MCF 10A (cell line): ENCODE measurements at places on chromosomes 7 and 10. TPM values are rescaled to one million over a fixed set of nuclear protein-coding genes. Genes with fewer than 3 reads are reported as not detected.

The KCNH2 gene
- total RNA-seq = 0.09 TPM in 1 of 2 replicates, not detected in the other

The C10orf105 gene
- not detected in 2 replicates for total RNA-seq

The HOXA10 gene
- total RNA-seq = 3.9 and 5.6 TPM in 2 replicates

The GLI3 gene
- 23.1 and 27.6 TPM in 2 replicates for total RNA-seq

The PLCE1 gene
- 0.22 and 0.23 TPM in 2 replicates for total RNA-seq

The SKIDA1 gene
- 0.56 and 1.2 TPM in 2 replicates for total RNA-seq

The EFCAB10 gene
- total RNA-seq = not detected in 2 replicates

The GALNT17 gene
- not detected in 2 replicates for total RNA-seq

The IDI2 gene
- not detected in 2 replicates for total RNA-seq

The CCDC3 gene
- 0.10 TPM in 1 of 2 replicates, not detected in the other for total RNA-seq

The CXCL12 gene
- total RNA-seq = not detected in 2 replicates

The RPP30 gene
- total RNA-seq = 39.9 and 41.8 TPM in 2 replicates

The WDR86 gene
- total RNA-seq = not detected in 2 replicates

The NSMCE4A gene
- 24.5 and 30.2 TPM in 2 replicates for total RNA-seq

The OR6V1 gene
- total RNA-seq = not detected in 2 replicates

- peak; percentile 78 for DNase-seq
Measured at GRCh38 chr10:105797234-105797890, 1156.3 kb downstream of the SORCS3 start.

GRCh38 chr7:65979583-65980477 lies 2.2 kb downstream of the GUSB start:
- DNase-seq = no peak

- no peak for DNase-seq
Measured at GRCh38 chr10:109920016-109920415, 3.3 kb downstream of the XPNPEP1 start.

GRCh38 chr7:36038063-36038721 lies 114.9 kb upstream of the EEPD1 start:
- peak; percentile 13 for DNase-seq

- DNase-seq = no peak
Measured at GRCh38 chr7:40279991-40280390, 145.2 kb downstream of the SUGCT start.

DNA sequence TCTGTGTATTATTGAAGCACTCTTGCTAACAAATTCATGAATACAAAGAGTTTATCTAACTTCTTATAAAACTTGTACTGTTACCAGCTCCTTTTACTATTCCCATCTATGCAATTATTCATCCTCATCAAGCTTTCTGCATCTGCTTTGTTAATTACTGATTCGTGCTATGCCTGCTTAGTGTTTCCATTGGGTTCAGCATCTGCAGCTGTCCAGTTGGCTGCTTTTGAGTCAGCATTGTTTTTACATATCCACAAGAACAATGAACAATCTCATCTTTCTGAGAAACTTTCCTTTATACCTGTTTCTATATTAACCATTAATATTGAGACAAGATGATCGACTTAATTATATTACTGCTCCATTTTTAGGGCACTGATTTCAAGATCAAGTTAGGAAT lies 19.6 kb upstream of the ANLN start:
- no peak for DNase-seq

- DNase-seq = peak; percentile 64
Measured at GRCh38 chr7:28107960-28108359, 72.6 kb downstream of the JAZF1 start.

GRCh38 chr7:99833289-99833877 lies 5.6 kb downstream of the CYP3A43 start:
- DNase-seq = no peak

DNA sequence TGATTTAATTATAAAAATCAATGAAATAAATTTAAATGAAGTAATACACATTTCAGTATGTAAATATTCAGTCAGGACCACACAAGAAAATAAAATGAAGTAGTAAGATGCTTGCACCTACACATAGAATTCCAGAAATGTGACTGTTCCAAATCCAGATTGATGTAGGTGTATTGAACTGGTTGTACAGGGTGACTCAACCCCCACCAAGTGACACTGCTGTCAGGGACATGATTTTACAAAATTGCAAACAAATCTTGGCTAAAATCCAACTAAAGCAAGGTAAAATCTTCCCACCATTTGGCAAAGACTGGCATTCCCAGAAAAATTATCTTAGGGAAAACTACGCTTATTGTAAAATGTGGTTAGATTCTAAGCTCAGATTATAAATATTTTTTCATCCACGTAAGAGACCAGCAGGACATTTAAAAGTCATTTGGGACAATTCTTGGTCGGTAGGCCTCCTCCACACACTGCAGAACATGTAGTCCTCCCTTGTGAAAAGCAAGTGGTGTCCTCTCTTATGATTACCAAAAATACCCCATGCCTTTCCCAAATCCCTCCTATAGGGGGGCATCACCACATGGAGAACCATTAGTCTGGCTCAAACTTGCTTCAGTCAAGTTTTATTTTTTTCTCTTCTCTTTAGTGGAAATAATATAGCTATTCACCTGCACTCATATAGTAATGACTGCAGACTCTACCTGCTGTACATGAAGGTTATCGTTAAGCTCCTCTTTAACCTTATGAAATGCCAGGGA lies 287.1 kb upstream of the SMIM30 start:
- no peak for DNase-seq

- no peak for DNase-seq
Measured at GRCh38 chr7:94386416-94386815, 8.3 kb upstream of the COL1A2 start.

- DNase-seq = peak; percentile 17
Measured at GRCh38 chr10:129365767-129366402, 101.2 kb upstream of the MGMT start.

GRCh38 chr10:44244745-44245600 lies 139.9 kb downstream of the CXCL12 start:
- DNase-seq = no peak

DNA sequence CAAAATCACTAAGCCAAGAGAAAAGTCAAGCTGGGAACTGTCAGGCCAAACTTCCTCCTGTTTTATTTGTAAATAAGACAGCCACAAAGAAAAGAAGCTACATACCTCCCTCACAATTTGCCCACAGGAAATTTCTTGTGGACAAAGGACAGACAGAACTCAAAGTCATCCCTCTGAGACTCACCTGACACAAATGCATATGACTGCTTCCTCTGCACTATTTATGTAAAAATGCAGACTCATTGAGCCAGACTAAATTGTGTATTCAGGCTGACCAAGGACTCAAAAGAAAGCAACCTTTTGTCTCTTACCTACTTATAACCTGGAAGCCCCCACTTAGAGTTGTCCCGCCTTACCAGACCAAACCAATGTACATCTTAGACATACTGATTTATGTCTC lies 11.8 kb downstream of the TOMM7 start:
- DNase-seq = no peak

DNA sequence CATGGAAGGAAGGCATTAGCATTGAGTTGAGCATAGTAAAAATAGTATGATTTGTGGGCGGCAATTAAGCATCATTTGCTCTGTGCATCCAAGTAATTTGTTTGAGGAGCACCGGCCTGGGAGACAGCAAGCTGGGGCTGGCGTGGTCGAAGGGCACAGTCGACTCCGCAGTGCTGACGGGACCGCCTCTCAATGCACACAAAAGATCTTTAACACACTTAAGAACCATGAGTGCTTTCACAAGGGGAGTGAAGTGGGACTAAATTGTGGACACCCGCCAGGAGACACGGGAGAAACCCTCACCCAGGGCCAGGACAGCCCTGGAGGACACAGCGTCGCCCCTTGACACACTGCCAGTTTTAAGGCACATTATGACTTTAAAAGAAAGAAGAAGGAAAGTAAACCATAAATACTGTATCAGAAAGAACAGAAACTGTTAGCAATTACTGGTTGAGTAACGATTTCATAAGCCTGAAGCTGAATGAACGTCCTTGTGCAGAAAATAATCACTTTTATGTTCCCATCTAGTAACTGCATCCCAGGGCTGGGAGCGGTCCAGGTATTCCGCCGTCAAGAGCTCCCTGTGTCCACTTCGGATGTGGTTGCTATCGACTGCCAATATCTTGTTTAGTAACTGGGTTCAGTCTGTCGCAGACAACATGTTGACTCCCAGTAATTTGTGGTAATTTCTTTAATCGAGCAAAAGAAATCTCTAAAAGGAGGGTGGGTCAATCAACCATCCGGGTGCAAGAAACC lies 102.1 kb downstream of the EBF3 start:
- DNase-seq = no peak

DNA sequence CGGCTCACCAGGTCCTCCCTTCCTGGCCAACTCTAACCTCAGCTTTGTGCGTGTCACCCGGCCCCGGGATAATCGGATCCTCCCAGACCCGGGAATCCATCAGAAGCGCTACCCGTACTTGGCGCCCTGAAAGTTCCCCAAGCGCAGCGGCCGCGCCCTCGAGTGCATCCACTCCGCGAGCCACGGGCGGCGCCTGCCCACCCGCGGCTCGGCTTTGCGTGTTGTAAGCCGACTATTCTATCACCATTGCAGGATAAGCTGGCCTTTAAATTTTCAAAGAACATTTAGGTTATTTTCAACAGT lies 35.7 kb upstream of the EBLN1 start:
- DNase-seq = no peak

- DNase-seq = no peak
Measured at GRCh38 chr10:114115661-114116445, 58.1 kb downstream of the CCDC186 start.

DNA sequence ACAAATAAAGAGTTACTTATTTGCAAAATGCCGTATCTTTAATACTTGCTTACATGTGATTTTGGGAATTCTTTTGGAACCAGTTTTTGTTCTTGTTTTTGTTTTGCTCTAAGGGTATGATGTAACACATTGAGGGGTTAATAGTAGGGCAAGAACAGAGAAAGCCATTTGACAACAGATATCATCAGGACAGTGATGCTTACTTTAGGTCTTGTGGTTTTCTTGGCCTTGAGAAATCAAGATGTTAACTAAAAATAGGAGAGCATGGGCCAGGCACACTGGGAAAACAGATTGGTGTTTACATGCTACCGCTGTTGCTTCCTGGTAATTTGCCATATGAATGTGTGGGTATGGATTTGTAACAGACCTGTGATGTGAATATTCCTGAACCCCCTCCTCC lies 3.7 kb downstream of the SAMD8 start:
- DNase-seq = peak; percentile 38

- DNase-seq = no peak
Measured at GRCh38 chr10:128567551-128567950, 441.3 kb upstream of the MKI67 start.

DNA sequence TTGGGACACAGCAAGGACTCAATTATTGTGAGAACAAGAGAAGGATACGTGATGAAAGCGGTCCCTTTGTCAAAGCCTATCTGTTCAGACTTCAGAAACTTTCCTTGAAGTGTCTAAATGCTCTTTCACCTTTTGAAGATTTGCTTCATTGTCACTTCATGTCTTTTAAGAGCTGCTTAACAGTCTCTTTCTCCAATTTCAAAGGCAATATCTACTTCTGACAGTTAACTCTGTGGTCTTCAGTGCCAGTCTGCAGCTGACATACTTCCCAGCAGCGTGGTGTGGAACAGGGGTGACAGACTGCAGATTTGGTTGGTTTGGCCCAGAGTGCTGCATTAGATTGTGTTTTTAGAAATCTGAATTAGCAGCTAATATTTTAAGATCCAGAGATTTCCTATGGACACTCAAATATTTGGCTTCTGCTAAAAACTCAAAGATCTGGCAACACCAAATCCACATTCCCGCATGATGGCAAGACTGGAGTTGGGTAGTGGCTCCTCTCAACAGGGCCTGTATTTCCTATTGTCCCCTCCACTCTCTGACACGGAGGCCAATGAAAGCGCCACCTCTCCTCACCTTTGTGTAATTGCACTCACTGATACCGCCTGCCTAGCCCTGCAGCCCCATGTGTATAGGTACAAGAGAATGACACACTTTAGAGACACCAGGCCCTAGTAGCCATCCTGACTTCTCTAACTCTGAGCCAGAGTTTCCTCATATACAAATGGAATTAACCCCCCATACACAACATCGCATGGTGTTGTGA lies 11.5 kb downstream of the SCRN1 start:
- DNase-seq = peak; percentile 10

GRCh38 chr10:113097036-113097435 lies 147.0 kb downstream of the TCF7L2 start:
- no peak for DNase-seq

GRCh38 chr10:100518761-100519241 lies 860 bp downstream of the SEC31B start:
- DNase-seq = peak; percentile 72

GRCh38 chr10:48363617-48364355 lies 57.3 kb downstream of the MAPK8 start:
- peak; percentile 79 for DNase-seq

- DNase-seq = no peak
Measured at GRCh38 chr7:43482679-43483252, 100.1 kb upstream of the STK17A start.

- DNase-seq = no peak
Measured at GRCh38 chr10:36578306-36578705, 547.1 kb upstream of the ANKRD30A start.

DNA sequence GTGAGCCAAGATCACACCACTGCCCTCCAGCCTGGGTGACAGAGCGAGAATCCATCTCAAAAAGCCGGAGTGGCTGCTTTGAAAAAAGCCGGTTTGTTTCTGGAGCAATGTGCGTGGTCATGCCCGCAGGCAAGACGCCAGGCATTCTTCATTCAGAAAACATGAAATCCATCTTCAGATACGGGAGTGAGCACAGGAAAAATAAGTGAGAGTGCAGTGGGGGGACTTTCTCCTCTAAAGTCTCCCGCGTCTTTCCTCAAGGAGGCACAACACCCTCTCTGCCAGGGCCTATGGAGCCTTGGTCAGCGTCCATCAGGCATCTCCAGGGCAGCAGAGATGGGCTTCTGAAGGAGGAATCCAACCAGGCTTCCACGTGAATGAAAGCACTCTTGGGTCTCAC lies 62.3 kb upstream of the DGKI start:
- DNase-seq = no peak

DNA sequence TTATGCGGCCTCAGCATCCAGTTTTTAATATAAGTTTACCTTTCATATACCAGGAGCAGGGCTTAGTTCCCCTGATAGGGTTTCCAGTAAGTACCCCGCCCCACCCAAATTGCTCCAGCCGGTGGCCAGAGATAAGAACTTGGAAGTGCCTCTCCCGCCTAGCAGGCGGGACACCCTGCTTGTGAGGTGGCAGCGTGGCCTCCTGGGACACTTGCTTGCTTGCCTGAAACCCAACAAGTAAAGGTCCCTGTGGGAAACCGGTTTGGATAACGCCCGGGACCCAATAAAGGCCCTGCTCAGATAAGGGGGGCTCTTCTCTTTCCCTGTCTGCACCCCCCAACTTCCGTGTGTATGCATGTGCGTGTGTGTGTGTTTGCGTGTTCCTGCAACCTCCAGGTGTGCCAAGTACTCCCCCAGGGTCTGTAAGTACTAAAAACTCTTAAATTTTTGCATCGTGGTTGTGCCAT lies 154.3 kb downstream of the ARHGAP21 start:
- DNase-seq = no peak

GRCh38 chr10:128519581-128519980 lies 393.4 kb upstream of the MKI67 start:
- peak; percentile 13 for DNase-seq
